Glutamatergic neuron (in vitro differentiated cells): ENCODE measurements at places on chromosomes 5 and 9. TPM values are rescaled to one million over a fixed set of nuclear protein-coding genes. Genes with fewer than 3 reads are reported as not detected.

The GDF9 gene
- total RNA-seq, result 0.69 TPM

The PCDHGA9 gene
- total RNA-seq, result 5.5 TPM

The CCDC112 gene
- 53.7 TPM for total RNA-seq

The SPINK4 gene
- not detected for total RNA-seq

The ROR2 gene
- total RNA-seq, result 51.1 TPM

The MLLT3 gene
- total RNA-seq, result 11.7 TPM

The ADGRD2 gene
- not detected for total RNA-seq

The RASGRF2 gene
- total RNA-seq, result 1.4 TPM

The BTNL8 gene
- total RNA-seq, result not detected

The ACER2 gene
- 30.5 TPM for total RNA-seq

The CTXN3 gene
- total RNA-seq, result not detected

The CDKN2A gene
- total RNA-seq, result not detected

The CLIC3 gene
- total RNA-seq, result not detected

The ZNF658 gene
- 9.4 TPM for total RNA-seq

The FAM221B gene
- not detected for total RNA-seq

The IQGAP2 gene
- 1.4 TPM for total RNA-seq

The BRD8 gene
- total RNA-seq, result 62.3 TPM

The PCDHB5 gene
- 72.2 TPM for total RNA-seq

The TAL2 gene
- 1.6 TPM for total RNA-seq

The GRIA1 gene
- not detected for total RNA-seq

The SARDH gene
- total RNA-seq, result 2.0 TPM

The IL5 gene
- not detected for total RNA-seq

The PCDHGA11 gene
- total RNA-seq, result 12.5 TPM

The HSD17B3 gene
- total RNA-seq, result 2.2 TPM

The NR5A1 gene
- not detected for total RNA-seq

The OMD gene
- total RNA-seq, result not detected

The ARHGEF37 gene
- total RNA-seq, result 1.0 TPM

The GPX8 gene
- total RNA-seq, result 2.7 TPM

The DMRTA1 gene
- total RNA-seq, result 30.1 TPM

The NEUROG1 gene
- total RNA-seq, result 222 TPM

The BNC2 gene
- 15.2 TPM for total RNA-seq

The C5orf46 gene
- total RNA-seq, result not detected

The SREK1IP1 gene
- total RNA-seq, result 18.2 TPM

The FGF10 gene
- not detected for total RNA-seq

The NPDC1 gene
- total RNA-seq, result 260 TPM

The SNX30 gene
- total RNA-seq, result 41.7 TPM

The TMC1 gene
- not detected for total RNA-seq

The CDC23 gene
- total RNA-seq, result 28.9 TPM

The LMX1B gene
- total RNA-seq, result 0.27 TPM

The PCDHGB1 gene
- 9.6 TPM for total RNA-seq

The SLC1A1 gene
- total RNA-seq, result 0.10 TPM

The NFIL3 gene
- total RNA-seq, result 32.4 TPM

The QRFP gene
- total RNA-seq, result not detected

The SFXN1 gene
- total RNA-seq, result 67.7 TPM

The RASEF gene
- total RNA-seq, result 0.25 TPM

The TEK gene
- 1.0 TPM for total RNA-seq

The NDFIP1 gene
- 56.1 TPM for total RNA-seq

The RETREG1 gene
- 6.3 TPM for total RNA-seq

The CAMSAP1 gene
- total RNA-seq, result 150 TPM

The FOXD4L4 gene
- 0.20 TPM for total RNA-seq

The C5orf63 gene
- 11.8 TPM for total RNA-seq
